MM.1S (cell line): ENCODE measurements at places on chromosomes 7 and 10.

- H3K27ac ChIP-seq = no peak overlapping the region
- no peak for DNase-seq
- no peaks in the 10 kb centered on the region for H3K36me3 ChIP-seq
- no peak overlapping the region for H3K4me3 ChIP-seq
- peaks cover 40% of the 10 kb centered on the region for H3K27me3 ChIP-seq
- no peaks in the 10 kb centered on the region for H3K4me1 ChIP-seq
These were observed 92.3 kb downstream of the HIF1AN start for GRCh38 chr10:100628061-100628460.

DNA sequence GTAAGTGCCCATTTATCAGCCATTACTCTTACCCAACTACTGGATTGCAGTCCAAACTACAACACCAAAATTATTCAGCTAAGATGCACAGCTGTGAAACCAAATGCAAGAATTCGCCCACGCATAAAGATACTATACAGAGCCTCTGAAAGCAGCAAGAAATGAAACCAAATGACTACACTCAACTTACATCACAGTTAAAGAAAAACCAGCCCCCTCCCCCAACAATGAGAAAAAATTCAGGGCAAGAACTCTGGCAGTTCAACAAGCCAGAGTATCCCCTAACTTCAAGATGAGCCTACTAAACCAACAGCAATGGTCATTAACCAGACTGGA lies 209.1 kb upstream of the VWC2 start:
- no peaks in the 10 kb centered on the region for H3K27me3 ChIP-seq
- no peak overlapping the region for H3K27ac ChIP-seq
- H3K4me1 ChIP-seq = no peaks in the 10 kb centered on the region
- DNase-seq = no peak

DNA sequence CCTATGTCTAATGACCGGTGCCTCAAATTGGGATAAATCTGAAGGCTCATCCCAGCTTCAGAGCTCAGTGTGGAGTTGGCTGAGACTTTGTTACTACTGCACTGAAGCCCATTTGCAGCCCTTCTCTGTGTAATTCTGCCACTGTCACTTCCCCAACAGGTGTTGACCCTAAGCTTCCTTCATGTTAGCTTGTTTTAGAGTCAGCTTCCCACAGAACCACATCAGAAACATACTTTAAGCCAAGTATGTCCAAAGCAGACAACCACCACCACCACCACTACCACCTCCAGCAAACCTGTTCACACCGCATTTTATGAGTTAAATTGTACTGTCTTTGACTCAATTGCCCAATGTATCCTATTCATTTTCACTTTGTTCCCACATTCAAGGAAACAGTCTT lies 25.2 kb upstream of the GNAT3 start:
- no peaks in the 10 kb centered on the region for H3K27me3 ChIP-seq
- H3K27ac ChIP-seq = no peak overlapping the region
- DNase-seq = no peak
- H3K4me1 ChIP-seq = no peaks in the 10 kb centered on the region

GRCh38 chr10:110843031-110843430 lies 28.7 kb upstream of the PDCD4 start:
- DNase-seq = peak; percentile 97
- no peaks in the 10 kb centered on the region for H3K36me3 ChIP-seq
- peak overlapping the region; percentile 99 for H3K27ac ChIP-seq

DNA sequence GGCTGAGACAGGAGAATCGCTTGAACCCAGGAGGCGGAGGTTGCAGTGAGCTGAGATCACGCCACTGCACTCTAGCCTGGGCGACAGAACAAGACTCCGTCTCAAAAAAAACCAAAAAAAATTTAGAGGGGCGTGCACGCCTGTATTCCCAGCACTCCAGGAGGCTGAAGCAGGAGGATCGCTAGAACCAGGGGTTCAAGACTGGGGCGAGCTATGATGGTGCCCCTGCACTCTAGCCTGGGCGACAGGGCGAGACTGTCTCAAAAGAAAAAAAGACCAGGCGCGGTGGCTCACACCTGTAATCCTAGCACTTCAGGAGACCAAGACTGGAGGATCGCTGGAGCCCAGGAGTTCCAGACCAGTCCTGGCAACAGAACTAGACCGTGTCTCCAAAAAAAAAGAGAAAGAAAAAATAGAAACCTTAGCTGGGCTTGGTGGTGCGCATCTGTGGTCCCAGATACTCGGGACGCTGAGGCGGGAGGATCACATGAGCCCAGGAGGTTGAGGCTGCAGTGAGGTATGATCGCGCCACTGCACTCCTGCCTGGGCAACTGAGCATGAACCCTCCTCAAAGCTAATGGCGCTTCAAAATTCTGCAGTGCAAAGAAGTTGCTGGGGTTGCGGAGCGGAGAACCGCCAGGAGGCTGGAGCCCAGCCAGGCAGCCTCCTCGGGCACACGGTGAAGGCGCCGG lies 382 bp upstream of the MBLAC1 start:
- no peak for DNase-seq
- H3K4me1 ChIP-seq = peaks cover 15% of the 10 kb centered on the region
- peak overlapping the region; percentile 95 for H3K27ac ChIP-seq

DNA sequence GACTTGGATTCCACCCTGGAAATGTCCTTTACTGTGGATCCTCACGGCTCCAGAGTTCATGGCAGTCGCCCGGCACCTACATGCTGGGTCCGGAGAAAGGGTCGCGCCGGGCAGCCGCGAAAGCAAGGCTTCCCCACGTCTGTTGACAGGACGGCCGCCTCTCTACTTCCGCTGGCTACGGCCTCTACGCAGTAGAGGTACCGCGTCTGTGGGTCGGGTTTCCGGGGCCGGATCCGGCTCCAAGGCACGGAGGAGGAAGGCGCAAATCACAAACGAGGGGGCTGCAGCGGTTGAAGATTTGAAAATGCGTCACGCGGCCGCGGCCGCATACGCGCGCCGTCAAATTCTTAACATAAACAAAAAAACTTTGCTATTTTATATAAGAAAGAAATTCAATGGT lies 649.6 kb downstream of the REEP3 start:
- H3K4me1 ChIP-seq = no peaks in the 10 kb centered on the region
- no peak overlapping the region for H3K27ac ChIP-seq
- H3K4me3 ChIP-seq = no peak overlapping the region
- H3K36me3 ChIP-seq = no peaks in the 10 kb centered on the region
- H3K27me3 ChIP-seq = no peaks in the 10 kb centered on the region
- no peak for DNase-seq

DNA sequence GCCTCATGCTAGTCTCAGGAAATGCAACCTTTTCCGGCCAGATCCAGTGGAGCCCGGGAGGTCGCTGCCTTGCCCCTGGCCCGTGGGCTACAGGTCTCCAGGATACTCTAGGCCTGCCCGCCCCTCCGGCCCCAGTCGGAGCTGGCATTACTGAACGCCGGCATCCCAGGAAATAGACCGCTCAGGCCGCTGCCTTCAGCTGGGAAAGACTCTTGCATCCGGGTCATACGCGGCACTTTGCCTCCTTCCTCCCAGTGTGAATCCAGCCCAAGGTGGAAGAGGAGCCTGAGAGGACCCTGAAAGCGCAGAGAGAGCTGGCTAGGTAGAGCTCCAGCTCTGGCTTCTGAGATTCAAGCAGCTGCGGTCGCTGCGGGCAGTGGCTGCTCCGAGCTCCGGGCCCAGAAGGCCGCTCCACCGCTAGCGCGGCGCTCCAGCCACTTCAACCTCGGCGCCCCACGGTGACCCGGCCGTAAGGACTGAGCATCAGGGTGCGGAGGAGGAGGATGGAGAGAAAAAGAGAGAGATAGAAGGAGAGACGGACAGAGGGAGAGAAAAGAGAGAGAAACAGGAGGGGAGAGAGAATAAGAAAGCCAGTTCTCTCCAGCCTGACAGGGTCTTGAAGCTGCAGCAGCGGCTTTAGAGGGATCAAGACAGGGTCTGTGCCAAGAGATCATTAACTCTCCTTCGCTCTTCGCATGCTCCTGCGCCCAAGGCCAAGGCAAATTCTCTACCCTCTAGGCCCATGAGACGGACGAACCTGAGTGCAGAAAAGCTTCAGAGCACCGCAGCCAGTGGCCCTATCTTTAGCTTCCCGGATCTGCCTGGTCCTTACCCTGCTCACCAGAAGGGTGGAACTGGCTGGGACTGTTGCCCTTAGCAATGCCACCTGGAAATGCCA lies 1.8 kb upstream of the HOXA10 start:
- H3K4me3 ChIP-seq = no peak overlapping the region
- H3K4me1 ChIP-seq = peaks cover 9% of the 10 kb centered on the region
- DNase-seq = no peak
- H3K27ac ChIP-seq = no peak overlapping the region

DNA sequence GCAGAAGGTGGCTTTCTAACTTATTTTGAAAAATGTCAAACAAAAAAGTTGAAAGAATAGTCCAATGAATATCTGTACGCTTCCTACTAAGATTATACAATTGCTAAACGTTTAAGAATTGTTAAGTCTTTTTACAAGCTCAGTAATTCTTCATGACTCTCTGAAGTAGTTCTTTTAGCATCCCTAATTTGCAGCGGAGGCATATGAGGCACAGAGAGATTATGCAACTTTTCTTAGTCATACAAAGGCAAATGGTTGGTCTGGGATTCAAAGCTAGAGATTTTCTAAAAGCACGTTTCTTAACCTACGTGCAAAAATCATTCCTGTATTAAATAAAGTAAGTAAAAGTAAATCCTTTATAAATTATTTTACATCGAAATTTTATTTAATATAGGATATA lies 254.2 kb downstream of the MAGI2 start:
- no peaks in the 10 kb centered on the region for H3K27me3 ChIP-seq
- no peaks in the 10 kb centered on the region for H3K36me3 ChIP-seq
- no peak overlapping the region for H3K4me3 ChIP-seq
- H3K27ac ChIP-seq = no peak overlapping the region

- H3K27me3 ChIP-seq = peaks cover 8% of the 10 kb centered on the region; the same call in 1 of the 2 replicates
- H3K27ac ChIP-seq = no peak overlapping the region
- H3K4me3 ChIP-seq = no peak overlapping the region
- no peak for DNase-seq
These were observed 67.6 kb upstream of the TFEC start for GRCh38 chr7:116098175-116098574.

GRCh38 chr7:8391353-8392062 lies 41.9 kb upstream of the NXPH1 start:
- peak; percentile 64 for DNase-seq
- no peaks in the 10 kb centered on the region for H3K27me3 ChIP-seq
- H3K4me3 ChIP-seq = no peak overlapping the region
- peak overlapping the region; percentile 36; the same call in 1 of the 2 replicates for H3K27ac ChIP-seq
- H3K4me1 ChIP-seq = peaks cover 25% of the 10 kb centered on the region
- no peaks in the 10 kb centered on the region for H3K36me3 ChIP-seq

DNA sequence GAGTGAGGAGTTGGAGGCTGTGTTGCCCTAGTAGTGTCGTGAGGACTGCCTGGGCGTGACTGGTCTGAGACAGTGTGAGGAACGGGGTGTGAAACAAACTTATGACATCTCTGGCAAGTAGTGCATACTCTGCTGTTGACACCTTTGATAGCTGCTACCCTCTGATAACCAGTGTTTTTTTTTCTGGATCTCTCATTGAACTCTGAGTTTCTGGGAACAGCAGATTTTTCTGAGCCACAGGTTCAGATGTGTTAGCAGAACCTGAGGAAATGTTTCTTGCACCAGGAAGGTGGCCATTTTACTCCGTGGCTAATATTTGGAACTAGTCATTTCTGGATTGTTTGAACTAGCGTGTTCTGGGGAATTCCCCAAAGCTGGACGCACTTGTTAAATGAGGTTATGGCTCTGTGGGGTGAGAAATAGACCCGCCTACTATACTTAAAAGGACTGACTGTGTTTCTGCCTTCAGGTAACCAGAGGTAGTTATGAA lies 52.9 kb downstream of the AUTS2 start:
- no peaks in the 10 kb centered on the region for H3K27me3 ChIP-seq
- H3K36me3 ChIP-seq = no peaks in the 10 kb centered on the region
- H3K27ac ChIP-seq = no peak overlapping the region
- no peak overlapping the region for H3K4me3 ChIP-seq
- DNase-seq = no peak

- H3K4me3 ChIP-seq = no peak overlapping the region
- no peaks in the 10 kb centered on the region for H3K36me3 ChIP-seq
- no peak for DNase-seq
- H3K4me1 ChIP-seq = peaks cover 3% of the 10 kb centered on the region; the same call in 1 of the 2 replicates
- H3K27ac ChIP-seq = no peak overlapping the region
These were observed 22.8 kb downstream of the PRKAG2 start for GRCh38 chr7:151853896-151854719.

DNA sequence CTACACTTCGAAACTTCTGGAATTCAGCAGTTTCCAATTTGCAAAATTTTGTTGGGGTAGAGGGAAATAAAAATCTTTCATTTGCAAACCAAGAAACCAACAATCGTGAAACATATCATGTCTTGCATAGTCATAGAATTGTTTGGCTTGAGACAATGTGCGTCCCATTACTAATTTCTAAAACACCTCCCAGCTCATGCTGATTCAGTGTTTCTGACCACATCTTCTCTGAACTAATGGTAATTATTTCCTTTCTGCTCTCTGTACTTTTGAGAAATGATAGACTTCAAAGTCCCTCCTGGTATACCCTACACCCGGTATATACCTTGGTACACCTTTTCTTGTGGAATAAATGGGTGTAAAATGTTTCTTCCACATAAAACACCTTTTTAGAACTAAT lies 41.8 kb upstream of the TSPAN13 start:
- H3K4me1 ChIP-seq = no peaks in the 10 kb centered on the region
- no peaks in the 10 kb centered on the region for H3K27me3 ChIP-seq
- H3K27ac ChIP-seq = no peak overlapping the region
- no peak for DNase-seq
- no peaks in the 10 kb centered on the region; the same call in 1 of the 2 replicates for H3K36me3 ChIP-seq

DNA sequence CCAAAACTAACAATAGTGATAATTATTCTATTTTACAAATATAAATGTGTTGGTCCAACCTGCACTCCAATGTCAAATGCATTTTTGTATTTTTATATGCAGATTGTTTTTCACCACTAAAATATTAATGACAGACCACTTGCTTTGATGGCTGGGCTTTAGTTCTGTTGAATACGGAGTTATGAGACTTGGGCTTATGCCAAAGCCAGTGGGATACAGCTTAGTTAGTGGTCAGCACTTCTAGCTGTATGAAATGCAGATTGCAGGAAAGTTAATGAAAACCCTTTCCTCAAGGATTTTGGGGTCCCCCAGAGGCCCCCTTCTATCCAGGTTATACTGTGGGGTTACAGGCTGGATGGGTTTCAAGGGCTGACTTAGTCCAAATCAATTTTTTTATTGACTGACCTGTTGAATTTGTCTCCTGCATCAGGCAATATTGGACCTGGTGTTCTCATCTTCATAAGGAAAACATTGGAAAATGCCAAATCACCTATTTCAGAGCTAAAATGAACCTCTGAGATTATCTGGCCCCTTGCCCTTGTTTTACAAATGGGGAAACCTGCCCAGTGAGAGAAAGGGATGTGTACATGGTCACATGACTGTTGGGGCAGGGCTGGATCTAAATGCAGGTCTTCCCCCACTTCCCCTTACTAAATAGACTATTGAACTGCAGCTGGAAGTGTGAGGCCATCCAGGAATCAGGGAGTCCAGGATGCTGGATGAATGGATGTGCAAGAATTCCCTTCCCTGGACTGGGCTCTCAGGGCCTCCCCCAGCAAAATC lies 1085.3 kb downstream of the KCNMA1 start:
- H3K27ac ChIP-seq = no peak overlapping the region
- no peak overlapping the region for H3K4me3 ChIP-seq
- no peak for DNase-seq
- H3K27me3 ChIP-seq = no peaks in the 10 kb centered on the region
- H3K4me1 ChIP-seq = no peaks in the 10 kb centered on the region
- no peaks in the 10 kb centered on the region for H3K36me3 ChIP-seq

GRCh38 chr7:51366172-51366728 lies 49.6 kb upstream of the COBL start:
- H3K27ac ChIP-seq = no peak overlapping the region
- H3K36me3 ChIP-seq = no peaks in the 10 kb centered on the region
- H3K27me3 ChIP-seq = no peaks in the 10 kb centered on the region
- peaks cover 10% of the 10 kb centered on the region for H3K4me1 ChIP-seq
